ENCODE measurements at places on chromosomes 1 and 21.

DNA sequence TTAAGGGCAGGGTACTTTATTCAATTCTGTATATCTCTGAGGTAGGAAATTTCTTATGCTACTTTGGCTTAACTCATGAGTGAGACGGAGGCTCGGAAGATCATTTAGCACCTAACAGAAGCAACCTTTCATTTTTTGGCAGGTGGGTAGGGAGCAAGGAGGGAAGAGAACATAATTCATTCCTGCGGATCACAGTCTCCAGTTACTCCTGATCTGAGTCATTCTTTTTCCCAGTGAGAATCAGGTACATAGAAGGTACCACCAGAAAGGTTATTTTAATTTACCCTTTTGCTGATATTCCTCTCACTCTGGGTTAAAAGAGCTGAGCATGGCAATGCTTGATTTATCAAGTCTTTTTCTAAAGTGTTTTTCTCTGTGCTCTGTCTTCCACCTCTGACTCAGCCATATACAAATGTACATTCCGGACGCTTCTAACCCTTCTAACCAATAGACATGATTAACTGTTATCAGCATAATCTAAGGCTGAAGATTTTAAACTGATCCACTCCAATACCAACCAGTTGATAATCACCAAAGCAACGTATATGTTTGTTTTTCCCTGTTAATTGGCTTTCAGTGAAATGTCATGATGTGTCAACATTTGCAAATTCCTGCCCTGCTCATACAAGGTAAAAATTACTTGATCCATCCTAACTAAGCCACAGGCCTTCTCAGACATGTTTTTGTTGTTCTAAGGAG, 271.7 kb downstream of the DUSP10 start:
- DNase-seq = no peak

- DNase-seq = no peak
Measured at GRCh38 chr1:87684713-87685205, 356.1 kb downstream of the LMO4 start.

DNA sequence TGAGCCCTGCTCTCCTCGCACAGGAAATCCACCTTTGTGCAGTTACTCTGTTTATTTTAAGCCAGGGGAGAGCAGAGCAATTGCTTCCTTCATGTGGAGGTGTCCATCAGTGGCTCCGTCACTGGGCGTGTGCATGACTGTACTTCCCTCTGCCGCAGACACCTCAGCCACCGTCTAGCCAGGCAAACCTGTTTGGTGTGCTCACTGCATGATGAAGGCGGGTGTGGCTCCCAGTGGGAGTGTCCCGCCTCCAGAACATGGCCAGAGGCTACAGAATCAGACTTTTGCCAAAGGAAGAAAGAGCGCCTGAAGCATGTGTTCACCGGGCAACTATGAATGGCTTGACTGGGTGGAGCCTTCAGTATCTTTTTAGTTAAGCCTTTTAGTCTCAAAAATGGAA, 26.1 kb upstream of the LAMC2 start:
- no peak for DNase-seq

GRCh38 chr1:14520514-14521163, 77.8 kb upstream of the KAZN start:
- no peak for DNase-seq

DNA sequence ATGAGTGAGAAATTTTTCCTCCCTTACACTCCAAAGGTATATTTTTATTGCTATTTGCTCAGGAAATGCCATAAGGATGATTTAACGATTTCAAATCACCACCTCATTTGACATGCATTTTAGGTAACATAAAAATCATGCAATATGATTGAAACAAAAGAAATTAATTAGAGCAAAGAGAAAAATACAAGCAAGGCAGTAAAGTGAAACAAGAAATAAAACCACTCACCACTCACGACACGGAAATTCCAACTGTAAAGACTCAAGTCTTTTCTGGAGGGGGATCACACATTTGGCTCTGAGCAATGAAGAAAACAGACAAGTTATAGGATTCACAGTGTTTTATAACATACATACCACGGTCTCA, 86.8 kb upstream of the ARHGAP29 start:
- DNase-seq = no peak

Measured in vagina (tissue), 2 donors.